ENCODE measurements at places on chromosomes 6 and 20.

- no peak for DNase-seq
Measured at GRCh38 chr20:15033269-15033668, 695.9 kb upstream of the FLRT3 start.

- no peak for DNase-seq
Measured at GRCh38 chr6:126753606-126754005, 364.9 kb upstream of the RSPO3 start.

GRCh38 chr6:34912715-34913464, 23.8 kb downstream of the ANKS1A start:
- DNase-seq, result no peak

- no peak for DNase-seq
Measured at GRCh38 chr6:90406142-90406794, 109.6 kb upstream of the BACH2 start.

- no peak for DNase-seq
Measured at GRCh38 chr20:15675813-15676484, 897.3 kb downstream of the KIF16B start.

GRCh38 chr6:129236001-129236517, 353.1 kb downstream of the LAMA2 start:
- DNase-seq, result no peak

DNA sequence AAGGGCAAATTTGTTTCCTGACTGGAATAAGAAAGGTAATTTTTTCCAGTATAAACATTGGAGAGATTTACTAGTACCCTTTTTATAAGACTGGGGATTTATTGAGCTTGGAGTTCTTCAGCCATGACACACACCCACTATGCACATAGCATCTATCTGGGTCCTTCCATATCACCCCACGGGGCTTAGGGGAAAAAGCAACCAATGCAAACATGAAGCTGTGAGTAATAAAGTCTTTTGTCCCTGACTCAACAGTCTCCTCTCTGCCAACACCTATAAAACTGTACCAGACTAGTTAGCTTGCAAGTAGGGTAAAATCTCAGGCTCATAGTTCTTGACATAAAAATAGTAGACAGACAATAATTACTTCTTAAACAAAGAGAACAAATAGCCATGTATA, 23.4 kb downstream of the COL21A1 start:
- no peak for DNase-seq
